Activated CD8-positive, alpha-beta memory T cell treated with anti-CD3 and anti-CD28 coated beads for 4 hours (primary cell): ENCODE measurements at places on chromosomes 1 and 21.

GRCh38 chr1:10808441-10808840, 12.0 kb upstream of the CASZ1 start:
- DNase-seq: no peak

DNA sequence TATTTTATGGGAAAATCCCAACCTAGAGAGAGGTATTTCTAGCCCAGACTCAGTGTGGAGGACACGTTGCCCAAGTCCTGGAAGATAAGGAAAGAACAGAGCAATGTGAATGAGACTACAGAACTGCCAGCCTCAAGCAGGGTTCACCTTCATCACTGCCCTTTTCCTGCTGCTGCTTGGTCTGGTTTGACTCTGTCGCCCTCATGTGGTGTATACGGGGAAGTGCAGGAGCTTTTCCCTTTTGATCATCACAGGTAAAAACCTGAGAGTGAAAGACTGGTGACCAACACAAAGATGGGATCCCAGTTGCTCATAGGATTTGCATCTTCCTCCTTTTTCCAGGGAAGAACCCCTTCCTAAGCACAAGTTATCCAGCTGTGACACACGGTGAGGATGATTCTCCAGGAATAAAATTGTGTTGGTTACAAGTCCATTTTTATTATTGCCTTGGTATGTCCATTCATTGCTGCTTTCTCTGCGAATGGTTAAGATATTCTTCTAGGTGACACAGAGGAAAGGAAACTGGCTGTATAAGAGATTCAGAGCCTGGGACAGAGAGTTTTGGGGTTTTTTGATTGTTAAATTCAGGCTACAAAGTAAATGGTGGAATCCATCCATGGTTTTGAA, 89.5 kb upstream of the CD53 start:
- DNase-seq: peak; percentile 44

DNA sequence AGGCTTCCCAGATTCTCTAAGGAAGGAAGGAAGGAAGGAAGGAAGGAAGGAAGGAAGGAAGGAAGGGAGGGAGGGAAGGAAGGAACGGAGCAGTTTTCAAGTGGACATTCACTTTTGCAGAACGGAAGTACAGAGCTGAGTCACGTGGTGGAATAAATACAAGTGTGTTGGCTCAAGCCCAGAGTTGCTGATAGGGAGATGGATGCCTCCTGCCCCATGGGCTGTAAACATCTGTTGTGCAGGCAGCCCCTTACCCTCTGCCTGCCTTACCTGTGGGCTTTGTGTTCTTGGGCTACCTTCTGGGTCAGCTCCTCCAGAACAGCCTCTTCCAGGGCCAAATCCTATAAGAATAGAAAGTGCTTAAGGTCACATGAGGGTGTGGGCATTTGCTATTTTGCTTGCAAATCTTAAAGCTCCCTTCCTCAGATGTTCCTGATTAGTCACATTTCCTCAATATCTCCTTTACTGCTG, 121.7 kb downstream of the SMYD2 start:
- no peak for DNase-seq

DNA sequence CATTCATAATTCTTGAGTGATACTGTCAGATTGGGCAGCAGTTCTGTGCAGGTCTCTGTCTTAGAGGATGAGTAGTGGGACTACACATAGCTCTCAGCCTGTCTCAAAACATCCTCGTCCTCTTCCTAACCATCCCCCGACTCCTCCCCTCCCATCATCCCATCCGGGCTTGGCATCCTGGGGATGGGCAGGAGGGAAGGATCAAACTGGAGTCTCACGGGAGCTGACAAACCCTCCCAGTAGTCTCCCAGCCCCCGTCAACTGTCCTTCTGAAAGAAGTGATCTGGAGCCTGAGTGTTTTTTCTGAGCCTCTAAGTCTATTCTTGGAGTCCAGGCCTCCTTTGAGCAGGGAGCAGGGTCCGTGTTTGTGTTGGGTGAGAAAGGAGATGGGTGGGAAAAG, 102.0 kb downstream of the PAX7 start:
- no peak for DNase-seq

GRCh38 chr1:86052948-86053698, 103.4 kb downstream of the COL24A1 start:
- no peak for DNase-seq

DNA sequence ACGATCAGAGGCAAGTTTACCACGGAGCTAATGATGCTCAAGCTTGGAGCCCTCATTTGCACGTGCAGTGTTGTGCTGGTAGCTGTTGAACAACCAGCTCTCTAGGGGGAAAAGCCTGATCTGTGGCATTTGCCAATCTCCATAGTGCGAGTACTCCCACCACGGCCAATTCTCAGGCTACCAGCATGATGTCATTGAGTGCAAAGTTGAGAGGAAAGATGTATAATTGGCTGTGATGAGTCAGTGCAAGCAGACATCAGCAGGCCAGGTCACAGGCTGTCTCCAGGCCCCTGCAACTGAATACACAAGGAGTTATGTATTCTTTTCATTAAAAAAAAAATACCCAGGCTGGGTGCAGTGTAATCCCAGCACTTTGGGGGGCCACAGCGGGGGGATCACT, 233.1 kb upstream of the VAMP3 start:
- no peak for DNase-seq

- no peak for DNase-seq
Measured at GRCh38 chr1:43818691-43819090, 111.4 kb downstream of the ST3GAL3 start.

DNA sequence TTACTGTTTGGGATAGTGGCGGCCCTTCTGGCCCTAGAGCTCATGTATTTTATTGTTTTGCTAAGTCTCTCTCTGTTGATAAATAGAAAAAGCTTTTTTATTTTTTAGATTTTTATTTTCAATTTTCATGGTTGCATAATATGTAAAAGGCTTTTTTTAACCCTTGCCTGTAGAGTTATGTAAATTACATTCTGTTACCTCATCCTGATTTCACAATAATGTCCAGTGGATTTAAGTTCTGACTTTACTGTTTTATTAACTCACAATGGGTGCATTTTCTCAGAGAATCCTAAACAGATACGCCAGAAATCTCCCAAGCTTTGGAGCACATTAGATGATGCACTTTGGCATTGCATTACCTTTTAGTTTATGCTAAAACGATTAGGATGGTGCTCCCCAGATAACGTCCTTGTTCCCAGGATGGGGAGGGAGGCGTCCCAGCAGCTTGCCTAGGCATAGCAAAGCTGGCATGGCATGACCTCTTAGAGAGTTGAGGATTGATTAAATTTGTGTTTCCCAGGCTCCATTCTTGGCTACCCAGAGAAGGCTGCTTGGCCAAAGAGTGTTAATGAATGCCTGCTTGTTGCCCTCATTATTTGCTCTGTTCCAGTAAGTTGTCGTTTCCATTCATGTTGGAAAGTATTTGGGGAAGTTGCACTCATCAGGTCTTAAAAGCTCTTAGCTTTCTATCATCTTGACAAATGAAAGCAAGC, 17.1 kb downstream of the UTP25 start:
- no peak for DNase-seq

GRCh38 chr1:84861988-84862644, 30.9 kb downstream of the LPAR3 start:
- no peak for DNase-seq

DNA sequence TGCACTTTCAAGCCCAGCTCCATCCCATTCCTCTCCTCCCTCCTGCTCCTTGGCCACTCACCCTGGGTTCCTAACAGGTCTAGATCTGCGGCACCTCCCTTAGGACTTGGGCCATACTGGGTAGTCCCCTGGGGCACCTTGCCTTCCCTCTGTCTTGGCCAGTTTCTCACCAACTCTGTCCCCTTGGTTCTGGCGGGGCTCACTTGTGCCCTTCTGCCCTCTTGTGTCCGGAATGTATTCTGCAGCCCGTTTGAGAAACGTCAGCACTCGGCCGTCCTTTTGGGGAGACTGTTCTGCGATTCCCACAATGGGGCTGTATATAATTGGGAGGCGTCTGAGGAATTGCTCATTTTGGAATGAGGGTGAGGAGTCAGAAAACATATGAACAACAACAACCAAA, 162.4 kb downstream of the ZSCAN20 start:
- no peak for DNase-seq

- no peak for DNase-seq
Measured at GRCh38 chr1:22738522-22738921, 27.9 kb downstream of the EPHB2 start.

DNA sequence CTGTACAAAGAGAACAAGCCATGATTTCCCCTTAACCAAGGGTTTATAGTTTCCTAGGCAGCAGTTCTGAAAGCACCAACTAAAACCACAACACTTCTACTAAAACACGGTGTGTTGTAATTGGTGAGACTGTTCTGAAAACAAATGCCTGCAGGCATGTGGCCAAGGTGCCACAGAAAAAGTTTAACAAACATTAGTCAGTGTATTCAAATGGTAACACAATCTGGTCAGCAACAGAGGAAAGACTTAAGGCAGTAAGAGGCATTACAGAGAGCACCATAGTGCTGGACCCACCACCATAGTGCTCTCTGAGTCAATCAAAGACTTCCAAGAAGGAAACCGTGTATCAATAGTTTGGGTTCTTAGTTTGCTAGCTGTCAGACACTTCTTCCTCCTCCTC, 16.7 kb downstream of the SNIP1 start:
- DNase-seq: no peak

- DNase-seq: no peak
Measured at GRCh38 chr1:206557636-206558473, 50.5 kb downstream of the RASSF5 start.

DNA sequence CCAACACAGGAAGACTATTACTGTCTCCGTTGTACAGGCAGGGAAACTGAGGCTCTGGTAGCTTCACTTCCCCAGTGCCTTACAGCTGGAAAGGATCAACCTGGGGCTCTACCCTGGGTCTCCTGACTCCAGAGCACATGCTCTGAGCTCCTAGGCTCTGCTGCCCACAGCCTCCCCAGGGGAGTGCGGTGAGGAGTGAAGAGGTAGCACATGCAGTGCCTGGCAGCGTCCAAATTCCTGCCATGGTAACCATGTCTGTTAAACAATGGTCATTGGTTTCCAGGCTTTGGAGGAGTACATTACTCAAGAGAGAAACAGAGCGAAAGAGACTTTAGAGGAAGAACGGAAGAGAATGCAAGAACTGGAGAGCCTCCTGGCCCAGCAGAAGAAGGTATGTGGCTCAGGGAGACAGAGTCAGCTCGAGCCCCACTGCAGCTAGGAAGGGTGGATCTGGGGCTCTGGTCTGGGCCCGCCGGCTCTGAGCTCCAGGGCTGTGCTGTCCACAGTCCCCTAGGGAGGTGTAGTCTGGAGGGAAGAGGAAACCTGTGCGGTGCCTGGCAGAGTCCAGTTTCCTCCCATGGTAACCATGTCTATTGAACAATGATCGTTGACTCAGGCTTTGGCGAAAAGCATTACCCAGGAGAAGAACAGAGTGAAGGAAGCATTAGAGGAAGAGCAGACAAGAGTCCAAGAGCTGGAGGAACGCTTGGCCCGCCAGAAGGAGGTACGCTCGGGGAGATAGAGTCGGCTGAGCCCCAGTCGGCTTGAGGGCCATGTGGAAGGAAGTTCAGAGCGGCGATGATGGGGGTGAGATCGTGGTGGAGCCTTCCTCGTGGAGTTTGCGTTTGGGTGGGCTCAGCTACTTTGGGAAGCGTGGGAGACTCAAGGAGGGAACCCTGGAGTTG, 64.6 kb upstream of the EFHD2 start:
- DNase-seq: no peak

DNA sequence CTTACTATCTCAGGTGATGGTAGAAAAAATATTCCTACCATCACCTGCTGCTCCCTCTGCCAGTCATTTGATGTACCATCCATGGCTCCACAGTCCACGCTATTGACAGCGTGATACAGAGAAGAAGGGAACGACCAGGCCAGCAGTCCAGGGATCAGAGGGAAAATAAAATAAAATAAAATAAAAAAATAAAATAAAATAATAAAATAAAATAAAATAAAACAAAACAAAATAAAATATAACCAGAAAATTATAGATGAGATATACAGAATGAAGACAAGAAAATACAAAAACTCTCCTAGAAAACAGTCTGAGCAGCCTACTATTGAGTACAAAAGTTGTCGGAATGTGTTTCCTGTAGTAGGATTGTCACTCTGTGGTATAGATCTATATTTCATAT, 619.4 kb upstream of the TMPRSS15 start:
- no peak for DNase-seq

- no peak for DNase-seq
Measured at GRCh38 chr1:50978144-50978851, 8.3 kb downstream of the CDKN2C start.

GRCh38 chr1:167854184-167854583, 59.8 kb downstream of the ADCY10 start:
- no peak for DNase-seq

- no peak for DNase-seq
Measured at GRCh38 chr21:19908390-19908789, 1089.8 kb upstream of the NCAM2 start.

DNA sequence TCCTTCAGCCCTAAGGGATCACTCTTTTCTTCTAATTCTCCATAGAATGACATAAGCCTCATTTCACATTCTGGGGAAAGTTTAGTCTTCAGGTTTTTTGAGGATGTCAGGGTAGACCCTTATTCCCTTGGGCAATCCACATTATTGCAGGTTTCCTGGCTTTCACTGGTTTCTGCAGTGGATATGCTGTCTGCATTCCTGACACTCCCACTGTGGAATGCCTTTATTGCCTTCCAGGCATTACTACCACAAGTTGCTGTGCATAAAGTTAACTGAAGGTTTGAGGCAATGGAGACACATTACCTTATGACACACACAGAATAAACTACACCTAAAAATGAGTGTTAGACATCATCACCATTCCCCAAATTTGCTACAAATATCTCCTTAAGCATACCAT, 12.7 kb downstream of the FASLG start:
- DNase-seq: no peak

GRCh38 chr21:40043423-40043822, 176.2 kb downstream of the PCP4 start:
- no peak for DNase-seq

DNA sequence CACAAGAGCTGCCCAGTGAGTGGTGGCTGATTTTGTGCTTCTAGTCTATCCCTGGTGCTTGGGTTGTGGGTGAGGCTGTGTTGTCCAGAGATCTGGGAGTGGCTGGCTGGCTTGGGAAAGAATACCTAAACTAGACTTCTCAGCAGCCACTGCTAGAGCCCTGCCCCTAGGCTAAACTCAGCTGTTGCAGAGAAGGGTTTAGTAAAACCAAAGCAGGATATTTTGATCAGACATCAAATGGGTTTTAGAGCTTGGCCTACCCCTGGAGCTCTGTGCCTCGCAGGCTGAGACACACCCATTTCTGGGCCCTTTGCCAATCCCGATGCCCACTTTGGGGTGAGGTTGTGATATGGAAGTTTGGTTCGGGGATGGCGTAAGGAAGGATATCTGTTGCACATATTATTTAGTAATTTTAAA, 88.5 kb downstream of the UCK2 start:
- no peak for DNase-seq

DNA sequence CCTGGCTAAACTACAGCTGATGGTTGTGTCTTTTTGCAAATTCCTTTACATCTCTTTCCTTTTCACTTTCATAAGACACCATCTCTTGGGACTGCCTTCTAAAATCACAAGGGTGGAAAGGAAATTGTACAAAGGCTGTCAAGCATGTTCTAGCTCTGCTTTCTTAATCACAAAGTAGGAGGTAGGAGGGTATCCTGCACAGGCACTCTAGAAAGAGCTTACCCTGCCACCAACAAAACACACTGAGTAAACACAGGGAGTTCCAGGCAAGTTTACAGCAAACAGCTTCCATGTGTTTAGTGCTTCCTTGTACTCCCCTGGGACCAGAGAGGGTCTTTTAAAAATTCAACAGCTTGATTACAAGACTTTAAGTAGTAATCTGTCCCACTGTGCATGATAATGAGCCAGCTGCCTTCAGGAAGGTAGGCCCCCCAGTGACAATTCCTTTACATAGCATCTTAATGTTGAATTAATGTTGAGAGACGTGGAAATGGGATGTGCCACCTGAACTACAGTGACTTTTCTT, 2.4 kb downstream of the PLPP3 start:
- DNase-seq: no peak
